ENCODE measurements at places on chromosomes 6 and 20.

DNA sequence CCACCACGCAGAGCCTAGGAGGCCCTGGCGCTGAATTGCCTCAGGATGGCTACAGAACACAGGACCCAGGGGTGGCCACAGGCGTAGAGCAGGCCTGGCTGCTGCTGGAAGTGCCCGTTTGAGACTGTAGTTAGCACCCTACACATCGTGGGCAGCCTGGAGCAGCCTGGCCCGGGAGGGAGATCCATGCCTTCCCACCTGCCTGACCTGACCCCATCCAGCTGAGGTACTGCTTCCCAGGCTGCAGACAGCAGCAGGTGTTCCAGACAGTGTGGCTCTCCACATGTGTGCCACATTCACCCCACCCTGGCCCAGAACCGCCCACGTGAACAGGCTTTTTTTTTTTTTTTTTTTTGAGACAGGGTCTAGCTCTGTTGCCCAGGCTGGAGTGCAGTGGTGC, 20.9 kb upstream of the MAP1LC3A start:
- no peak for DNase-seq

DNA sequence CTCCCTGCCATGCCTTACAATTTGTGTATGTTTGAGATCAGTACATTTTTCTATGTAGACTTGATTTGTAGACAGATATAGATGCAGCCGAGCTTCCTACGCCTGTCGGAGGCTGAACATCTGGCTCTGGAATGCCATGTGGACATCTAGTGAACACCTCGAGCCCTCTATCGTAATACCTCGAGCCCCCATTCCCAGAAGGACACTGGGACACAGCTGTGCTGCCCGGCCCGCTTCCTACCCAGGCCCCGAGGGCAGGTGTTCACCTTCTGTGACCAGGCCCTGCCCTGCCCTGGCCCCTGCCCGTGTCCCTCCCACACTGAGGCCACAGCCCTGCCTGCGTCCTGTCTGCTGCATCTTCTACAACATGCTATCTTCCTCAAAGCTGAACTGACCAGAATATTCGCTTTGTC, 12.9 kb downstream of the RPS6KA2 start:
- DNase-seq: no peak

DNA sequence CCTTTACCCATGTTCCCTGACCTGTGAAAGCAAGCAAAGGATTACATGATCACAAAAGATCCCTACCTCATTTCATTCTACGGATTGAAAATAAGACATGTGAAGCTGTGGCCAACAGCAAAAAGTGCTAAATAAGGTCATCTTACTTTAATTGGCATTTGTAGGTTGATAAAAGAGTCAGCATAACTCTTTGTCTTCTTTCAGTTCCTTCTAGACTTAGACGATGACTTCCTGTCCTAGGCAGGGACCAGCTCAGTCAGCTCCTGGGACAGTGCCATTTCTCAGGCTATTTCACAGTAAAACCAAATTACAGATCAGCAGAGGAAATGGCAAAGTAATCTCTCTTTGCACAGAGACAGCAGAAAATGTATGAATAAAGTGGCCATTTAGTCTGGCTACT, 480.7 kb downstream of the RFPL4B start:
- no peak for DNase-seq

- DNase-seq: no peak
These were observed 17.6 kb downstream of the IL22RA2 start for GRCh38 chr6:137155830-137156229.

DNA sequence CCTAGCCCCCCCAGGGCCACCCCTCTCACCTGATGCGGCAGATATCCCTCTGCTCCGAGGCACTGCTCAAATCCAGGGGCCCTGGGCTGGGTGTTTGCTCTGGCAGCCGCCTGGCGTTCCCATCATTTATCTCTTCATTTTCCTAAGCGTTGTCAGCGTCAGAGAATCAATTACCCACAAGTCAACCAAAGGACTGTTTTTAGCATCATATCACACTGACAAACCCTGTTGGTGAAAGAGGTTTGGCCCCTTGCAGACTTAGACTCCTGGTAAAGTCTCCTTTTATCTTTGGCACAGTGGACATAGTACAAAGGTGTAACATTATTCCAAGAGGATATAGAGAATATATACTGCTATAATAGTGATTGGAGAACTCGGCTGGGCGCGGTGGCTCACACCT, at the start of gene GHRH:
GHRH (minus strand) TSS at position 101 of the 400 bp plus-strand sequence. CDS start 4,925 bp downstream, outside the sequence.
- no peak for DNase-seq

DNA sequence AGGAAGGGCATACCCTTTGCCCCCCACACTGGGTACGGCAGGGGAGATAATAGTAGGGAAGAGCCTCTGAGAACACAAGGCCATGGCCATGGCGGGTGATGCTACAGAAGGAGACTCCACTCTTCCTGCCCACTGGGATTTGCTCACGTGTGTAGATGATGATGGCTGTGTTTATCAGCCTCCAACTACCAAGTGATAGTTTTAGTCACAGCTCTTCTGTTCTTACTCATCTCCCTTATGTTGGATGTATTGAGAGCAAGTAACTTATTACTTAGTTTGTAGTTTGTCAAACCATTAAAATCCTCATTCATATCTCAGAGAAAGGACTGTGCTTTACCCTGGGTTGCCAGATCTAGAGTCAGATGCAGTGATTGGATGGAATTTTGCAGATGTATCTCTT, 66.0 kb downstream of the CDH26 start:
- DNase-seq: peak; percentile 46

GRCh38 chr20:60768216-60768615, 483.8 kb upstream of the CDH4 start:
- no peak for DNase-seq

GRCh38 chr6:98957450-98957849, 9.7 kb upstream of the FBXL4 start:
- no peak for DNase-seq

DNA sequence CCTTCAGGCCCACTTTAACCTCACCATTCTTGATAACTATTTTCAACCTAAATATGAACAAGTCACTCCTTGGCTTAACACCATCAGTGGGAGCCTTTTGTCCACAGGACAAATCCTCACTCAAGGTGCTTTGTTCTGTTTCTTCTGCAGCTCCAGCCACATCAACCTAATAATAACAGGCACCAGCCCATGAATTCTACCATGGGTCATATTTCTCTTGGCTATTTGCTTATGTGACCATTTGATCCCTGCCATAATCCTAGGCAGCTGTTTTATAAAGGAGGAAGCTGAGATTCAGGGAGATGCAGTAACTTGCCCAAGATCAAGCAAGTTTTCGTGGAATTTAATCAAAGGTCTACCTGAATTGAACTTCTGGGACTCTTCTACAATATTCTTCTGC, 561.3 kb downstream of the DHX35 start:
- DNase-seq: no peak

- no peak for DNase-seq
These were observed 113.6 kb downstream of the TRERF1 start for GRCh38 chr6:42337985-42338743.

DNA sequence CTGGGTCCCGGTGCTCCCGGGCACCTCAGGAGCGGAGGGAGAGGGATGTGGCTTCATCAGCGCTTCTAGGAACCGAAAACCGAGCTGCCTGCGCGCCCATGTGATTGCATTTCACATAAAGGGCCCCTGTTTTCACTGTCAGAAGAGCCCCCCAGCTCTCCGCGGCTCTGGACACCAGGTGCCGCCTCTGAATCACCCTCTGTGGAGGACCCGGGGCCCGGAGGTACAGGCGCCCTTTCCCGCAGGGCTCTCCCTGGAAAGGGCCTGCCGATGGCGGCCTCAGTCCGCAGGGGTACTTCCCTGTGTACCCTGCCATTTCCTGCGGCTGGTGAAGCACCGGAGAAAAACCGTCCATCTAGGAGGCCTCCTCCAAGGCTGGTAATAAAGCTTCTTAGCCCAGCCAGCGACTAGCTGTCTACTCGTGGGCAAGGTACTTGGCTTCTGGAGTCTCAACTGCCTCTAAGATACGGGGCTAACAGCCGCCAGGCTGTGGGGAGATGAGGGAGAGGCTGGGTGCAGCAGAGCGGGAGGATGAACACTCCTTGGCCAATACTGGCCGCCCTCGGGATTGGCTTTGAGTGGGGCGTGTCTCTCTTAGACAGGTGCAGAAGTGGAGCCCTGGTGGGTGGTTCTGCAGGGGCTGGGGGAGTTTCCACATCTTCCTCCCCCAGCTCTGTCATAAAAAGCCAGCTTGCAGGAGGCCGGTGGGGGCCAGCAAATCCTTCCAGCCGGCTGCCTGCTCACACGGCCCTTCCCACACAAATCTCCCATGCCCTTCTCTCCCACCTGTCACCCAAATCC, 1.6 kb downstream of the PPP1R16B start:
- DNase-seq: no peak

DNA sequence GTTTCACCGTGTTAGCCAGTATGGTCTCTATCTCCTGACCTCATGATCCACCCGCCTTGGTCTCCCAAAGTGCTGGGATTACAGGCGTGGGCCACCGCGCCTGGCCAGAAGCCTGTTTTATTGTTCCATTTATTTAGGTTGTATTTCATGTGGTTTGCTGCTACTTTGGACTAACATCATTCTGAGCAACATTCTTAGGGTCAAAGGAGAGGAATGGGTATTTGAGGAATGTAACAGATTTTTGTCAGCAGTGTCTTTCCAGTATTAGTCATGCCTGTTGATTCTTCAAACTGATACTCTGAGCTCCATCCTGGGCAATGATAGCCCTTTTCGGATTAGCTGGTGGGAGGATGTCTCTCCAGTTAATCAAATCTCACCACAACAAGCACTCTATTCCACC, 213.0 kb upstream of the CITED2 start:
- DNase-seq: no peak

GRCh38 chr6:100880149-100880852, 828 bp downstream of the ASCC3 start:
- no peak for DNase-seq

DNA sequence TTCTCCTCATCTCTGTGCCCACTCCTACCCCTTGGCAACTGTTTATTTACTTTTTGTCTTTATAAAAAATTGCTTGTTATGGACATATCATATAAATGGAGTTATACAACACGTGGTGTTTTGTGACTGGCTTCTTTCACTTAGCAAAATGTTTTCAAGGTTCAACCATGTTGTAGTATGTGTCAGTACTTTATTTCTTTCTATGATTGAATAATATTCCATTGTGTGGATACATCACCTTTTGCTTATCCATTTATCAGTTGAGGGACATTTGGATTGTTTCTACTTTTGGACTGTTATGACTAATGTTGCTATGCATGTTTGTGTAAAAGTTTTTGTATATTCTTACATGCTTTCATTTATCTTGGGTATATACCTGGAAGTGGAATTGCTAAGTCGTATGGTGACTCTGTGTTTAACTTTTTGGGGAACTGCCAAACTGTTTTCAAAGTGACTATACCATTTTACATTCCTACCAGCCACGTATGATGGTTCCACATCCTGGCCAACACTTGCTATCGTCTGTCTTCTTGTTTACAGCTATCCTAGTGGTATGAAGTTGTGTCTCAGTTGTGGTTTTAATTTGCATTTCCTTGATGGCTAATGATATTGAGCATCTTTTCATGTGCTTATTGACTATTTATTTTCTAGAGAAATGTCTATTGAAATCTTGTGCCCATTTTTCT, 84.4 kb downstream of the SLX4IP start:
- DNase-seq: no peak

GRCh38 chr20:12966468-12967085, 42.2 kb upstream of the SPTLC3 start:
- DNase-seq: no peak
